Purkinje cell (primary cell): ENCODE measurements at places on chromosomes 11 and 22. TPM values are rescaled to one million over a fixed set of nuclear protein-coding genes. Genes with fewer than 3 reads are reported as not detected.

REXO2 gene
- polyA plus RNA-seq = 58.7 and 68.7 TPM in 2 replicates

SELENOM gene
- polyA plus RNA-seq = 32.7 and 52.1 TPM in 2 replicates

CLMP gene
- 103 and 147 TPM in 2 replicates for polyA plus RNA-seq

ACTN3 gene
- not detected in 2 replicates for polyA plus RNA-seq

USP35 gene
- polyA plus RNA-seq = 0.07 and 0.29 TPM in 2 replicates

NRIP3 gene
- 12.3 and 14.6 TPM in 2 replicates for polyA plus RNA-seq

PGA5 gene
- not detected in 2 replicates for polyA plus RNA-seq

FTH1 gene
- polyA plus RNA-seq = 157 and 245 TPM in 2 replicates

FAM83F gene
- polyA plus RNA-seq = not detected in 2 replicates

GAL3ST1 gene
- 0.15 TPM in 1 of 2 replicates, not detected in the other for polyA plus RNA-seq

FAM111A gene
- polyA plus RNA-seq = 1.9 and 14.2 TPM in 2 replicates

MYO18B gene
- polyA plus RNA-seq = not detected in 2 replicates

OR51I1 gene
- not detected in 2 replicates for polyA plus RNA-seq

DRD4 gene
- not detected in 2 replicates for polyA plus RNA-seq

MUC6 gene
- polyA plus RNA-seq = not detected in 2 replicates
